ENCODE measurements at places on chromosomes 3 and 15.

- no peak for DNase-seq
These were observed 4.9 kb downstream of the TM2D3 start for GRCh38 chr15:101647251-101647650.

DNA sequence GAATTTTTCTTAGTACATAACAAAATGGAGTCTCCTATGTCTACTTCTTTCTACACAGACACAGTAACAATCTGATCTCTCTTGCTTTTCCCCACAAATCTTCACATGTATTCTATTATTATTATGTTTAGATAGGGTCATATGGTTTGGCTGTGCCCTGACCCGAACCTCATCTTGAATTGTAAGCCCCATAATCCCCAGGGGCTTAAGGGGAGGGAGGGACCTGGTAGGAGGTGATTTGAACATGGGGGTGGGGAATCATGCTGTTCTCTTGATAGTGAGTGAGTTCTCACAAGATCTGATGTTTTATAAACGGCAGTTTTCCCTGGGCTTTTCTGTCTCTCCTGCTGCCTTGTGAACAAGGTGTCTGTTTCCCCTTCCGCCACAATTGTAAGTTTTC is 86.7 kb upstream of the SELENOK start:
- no peak for DNase-seq

- no peak for DNase-seq
These were observed 23.1 kb upstream of the EIF4A2 start for GRCh38 chr3:186760141-186760833.

DNA sequence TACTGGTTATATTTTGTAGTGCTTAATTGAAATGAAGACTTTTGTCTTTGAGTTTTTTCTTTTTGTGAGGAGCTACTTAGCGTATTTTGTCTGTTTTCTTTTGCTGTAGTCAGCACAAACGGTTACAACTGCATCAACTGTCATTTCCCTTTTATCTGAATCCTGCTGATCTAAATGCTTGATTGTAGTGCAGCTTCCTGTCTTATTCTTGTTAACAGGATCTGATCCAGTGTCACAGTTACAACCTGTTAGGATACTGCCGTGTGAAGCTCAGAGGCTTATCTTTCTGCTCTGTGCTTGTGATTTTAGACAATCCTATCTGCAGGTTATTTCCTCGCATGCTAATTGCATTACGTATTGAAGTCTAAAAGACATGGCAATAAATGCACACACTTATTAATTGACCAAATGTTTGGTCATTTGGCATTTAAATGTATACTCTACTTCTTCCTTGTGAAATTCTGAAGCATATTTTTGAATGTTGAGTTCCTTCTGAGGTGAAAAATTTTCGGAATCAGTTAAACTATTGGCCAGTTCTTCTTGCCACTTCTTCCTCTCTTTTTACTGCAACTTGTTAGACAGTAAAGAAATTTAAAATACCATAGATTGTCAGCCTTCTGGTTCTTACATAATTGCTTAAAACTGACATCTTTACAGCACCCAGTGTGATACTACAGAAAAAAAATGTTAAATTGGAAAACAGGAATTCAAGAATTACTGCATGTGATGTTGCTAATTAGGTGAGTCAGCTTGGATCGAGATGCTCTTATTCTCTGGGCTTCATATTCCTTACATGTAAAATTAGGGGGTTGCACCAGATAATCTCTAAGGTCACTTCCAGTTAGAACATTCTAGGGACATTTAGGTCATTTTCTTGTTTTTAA is 168.2 kb downstream of the MBNL1 start:
- no peak for DNase-seq

DNA sequence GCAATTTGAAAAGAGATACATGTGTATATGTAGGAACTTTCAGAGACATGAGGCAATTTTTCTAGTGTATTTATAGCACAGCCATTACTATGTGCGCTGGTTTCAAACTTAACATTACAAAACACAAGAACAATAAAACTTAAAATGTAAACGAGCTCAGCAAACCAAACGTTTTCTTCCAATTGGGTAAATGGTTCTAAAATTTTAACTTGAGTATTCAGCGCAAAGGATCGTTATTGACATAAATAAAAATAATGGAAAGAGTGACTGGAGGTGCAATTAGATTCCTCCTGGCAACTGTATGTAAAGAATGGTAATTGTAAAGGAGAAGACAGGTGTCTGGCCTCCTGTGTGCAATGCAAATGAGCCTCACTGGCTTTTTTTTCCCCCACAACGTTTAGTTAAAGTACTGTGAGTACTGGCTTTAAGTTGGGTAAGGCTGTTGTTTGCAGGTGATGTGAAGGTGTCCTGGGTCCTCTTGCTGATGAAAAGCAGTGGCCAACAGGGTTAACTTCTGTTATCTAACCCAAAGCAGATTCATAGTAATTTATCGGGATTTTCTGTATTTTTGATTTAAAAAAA is 14.1 kb upstream of the GADL1 start:
- DNase-seq: no peak

GRCh38 chr3:104461431-104461830 is 905.3 kb upstream of the ALCAM start:
- no peak for DNase-seq

DNA sequence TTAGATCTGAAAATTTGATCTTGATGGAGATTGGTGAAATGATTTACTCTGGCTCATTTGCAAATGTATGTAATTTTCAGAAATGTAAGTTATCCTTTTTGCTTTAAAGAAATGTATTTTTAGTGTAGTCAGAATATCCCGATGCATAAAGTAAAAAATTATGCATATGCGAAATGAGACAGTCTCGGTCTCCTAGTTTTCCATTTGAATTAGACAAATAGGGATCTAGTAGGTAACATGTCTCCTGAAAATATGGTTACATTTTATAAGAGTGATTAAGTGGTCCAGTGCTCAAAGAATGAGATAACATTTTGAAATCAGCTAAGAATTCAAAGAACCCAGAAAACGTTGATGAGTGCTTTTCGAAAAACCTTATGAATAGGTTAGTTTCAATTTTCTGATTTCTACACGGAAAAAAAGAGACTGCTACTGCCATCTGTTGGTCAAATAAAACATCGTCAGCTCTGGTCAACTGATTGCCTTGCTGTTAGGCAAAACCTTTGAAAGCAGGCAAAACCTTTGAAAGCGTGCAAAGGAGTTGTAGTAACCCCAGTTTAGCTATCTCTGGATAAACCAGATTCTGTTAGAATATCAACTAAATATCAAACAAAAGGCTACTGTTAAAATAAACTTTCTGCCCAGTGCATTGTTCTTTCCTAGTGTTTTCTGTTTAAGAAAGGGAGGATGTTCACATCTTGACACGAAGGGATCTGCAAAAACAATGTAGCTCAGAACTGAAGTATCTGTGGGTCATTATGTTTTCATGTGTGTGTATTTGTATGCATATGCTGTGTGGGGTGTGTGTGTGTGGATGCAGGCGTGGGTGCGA is 59.3 kb upstream of the CHMP2B start:
- DNase-seq: peak; percentile 9

GRCh38 chr3:125125821-125126245 is 70.0 kb upstream of the HEG1 start:
- peak; percentile 99 for DNase-seq

- DNase-seq: no peak
These were observed 2.1 kb downstream of the GHRL start for GRCh38 chr3:10290481-10291176.

GRCh38 chr3:13072600-13073325 is 466 bp downstream of the IQSEC1 start:
- no peak for DNase-seq

DNA sequence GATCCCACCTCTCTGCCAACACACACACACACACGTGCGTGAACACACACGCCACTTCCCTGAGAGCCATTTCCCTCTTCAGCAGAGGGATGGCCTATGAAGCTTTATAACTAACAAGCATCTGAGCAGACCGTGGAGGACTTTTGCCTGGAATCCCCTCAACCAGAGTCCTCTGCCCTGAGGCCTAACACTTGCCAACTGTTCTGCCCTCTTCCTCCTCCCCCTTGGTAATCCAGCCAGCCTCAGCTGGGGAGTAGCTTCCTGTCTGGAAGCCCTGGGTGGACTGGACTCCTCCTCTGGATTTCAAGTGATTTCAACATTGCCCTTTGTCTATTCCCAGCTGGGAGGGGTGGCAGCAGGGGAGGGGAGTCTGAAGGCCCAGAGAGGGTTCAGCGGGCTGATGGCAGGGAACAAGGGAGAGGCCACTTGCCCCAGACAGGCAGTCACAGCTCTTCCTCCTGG is 68.4 kb upstream of the HACD2 start:
- peak; percentile 58 for DNase-seq

DNA sequence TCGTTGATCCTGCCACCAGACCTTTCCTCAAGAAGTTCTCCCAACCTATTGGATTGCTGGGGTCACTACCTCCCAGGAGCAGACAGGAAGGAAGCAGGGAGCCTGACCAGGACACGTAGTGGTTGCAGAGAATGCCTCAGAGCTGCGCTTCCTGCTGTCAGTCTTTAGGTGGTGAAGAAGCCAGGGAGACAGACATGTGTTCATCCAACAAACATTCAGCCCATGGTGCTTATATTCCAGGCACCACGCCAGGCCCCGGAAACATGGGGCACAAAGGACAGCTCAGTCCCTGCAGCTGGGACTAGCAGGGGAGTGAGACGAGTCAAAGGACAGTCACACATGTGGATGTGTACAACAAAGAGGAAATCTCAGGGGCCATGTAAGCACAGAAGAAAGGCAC is 26.0 kb upstream of the CORO2B start:
- no peak for DNase-seq

- DNase-seq: no peak
These were observed 121.8 kb upstream of the ARRDC4 start for GRCh38 chr15:97838606-97839210.

Data from MV-4-11 (cell line).